ENCODE measurements at places on chromosomes 16 and 17.

DNA sequence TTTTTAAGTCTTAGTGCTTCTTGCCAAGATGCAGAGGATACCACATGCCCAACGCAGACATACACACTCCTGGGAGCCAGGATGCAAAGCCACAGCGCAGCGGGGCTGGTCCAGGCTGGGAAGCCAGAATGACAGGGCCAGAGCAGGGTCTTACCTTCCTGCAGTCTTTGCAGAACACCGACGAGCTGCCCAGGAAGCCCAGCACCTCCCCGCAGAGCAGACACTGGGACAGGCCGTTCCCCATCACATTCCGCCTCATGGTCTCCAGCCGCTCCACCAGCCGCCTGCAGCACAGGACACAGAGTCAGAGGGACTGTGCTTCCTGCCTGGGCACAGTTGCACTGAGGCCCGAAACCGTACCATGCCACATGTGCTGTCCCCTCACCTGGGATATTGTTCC is 33.3 kb downstream of the RPH3AL start:
- DNase-seq: no peak

DNA sequence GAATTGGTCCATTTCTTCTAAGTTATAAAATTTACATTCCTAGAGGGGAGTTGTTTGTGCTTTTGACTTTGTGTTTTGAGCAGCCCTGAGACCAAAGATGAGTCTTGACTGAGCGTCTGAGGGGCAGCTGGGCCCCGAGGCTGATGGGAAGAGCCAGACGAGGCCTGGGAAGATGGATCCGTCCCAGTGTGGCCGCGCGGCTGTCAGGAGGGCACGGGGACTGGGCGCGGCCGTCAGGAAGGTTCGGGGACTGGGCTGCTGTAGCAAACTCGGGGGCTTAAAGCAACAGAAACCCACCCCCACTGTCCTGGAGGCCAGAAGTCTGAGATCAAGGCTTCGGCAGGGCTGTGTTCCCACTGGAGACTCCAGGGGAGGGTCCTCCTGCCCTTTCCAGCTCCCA is 38.2 kb upstream of the GNG13 start:
- DNase-seq: no peak

GRCh38 chr17:56832446-56832845 is 1.3 kb downstream of the C17orf67 start:
- DNase-seq: no peak

DNA sequence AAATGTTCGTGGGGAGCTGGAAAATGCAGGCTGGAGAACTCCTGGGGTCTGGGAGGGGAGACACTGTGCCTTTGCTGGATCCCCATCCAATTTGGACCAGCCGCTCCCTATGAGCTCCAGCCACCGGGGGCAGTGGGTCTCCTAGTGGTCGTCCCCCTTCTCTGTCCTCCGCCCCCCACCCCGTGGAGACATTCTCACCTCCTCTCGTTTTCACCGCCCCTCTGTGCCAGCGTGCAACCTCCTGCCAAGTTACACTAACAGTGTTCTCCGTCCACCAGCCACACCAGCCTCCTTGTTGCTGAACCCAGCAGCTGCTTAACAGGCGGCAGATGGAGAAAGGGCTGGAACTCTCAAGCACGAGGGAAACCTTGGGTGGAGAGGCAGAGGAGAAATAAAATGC is 67.4 kb upstream of the SOX9 start:
- no peak for DNase-seq

DNA sequence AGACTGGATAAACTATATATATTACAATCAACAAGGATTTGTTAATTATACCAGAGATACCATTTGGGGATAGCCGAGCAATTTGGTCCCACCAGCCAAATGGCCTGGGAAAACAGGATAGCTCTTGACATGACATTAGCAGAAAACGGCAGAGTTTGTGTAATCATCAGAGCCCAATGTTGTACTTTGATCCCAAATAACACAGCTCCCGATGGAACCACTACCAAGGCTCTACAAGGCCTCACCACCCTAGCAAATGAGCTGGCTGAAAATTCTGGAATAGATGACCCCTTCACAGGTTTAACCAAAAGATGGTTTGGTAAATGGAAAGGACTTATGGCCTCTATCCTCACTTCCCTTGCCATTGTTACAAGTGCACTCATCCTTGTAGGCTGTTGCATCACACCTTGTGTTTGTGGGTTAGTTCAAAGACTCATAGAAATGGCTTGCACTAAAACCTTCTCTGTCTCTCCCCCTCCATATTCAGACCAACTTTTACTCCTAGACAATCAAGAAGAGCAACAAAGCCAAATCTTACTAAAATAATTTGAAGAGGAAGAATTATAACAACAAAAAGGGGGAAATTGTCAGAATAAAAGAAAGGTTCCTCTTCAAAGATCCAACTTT is 9.5 kb downstream of the TXNL4B start:
- DNase-seq: no peak

- DNase-seq: no peak
These were observed 20.5 kb downstream of the TMEM94 start for GRCh38 chr17:75476752-75477489.

- peak; percentile 70 for DNase-seq
These were observed 845 bp upstream of the ALDOA start for GRCh38 chr16:30064729-30065101.

GRCh38 chr17:74723891-74724290 is 11.2 kb upstream of the CD300LF start:
- DNase-seq: no peak

- DNase-seq: peak; percentile 92
These were observed 5.9 kb downstream of the DPEP2 start for GRCh38 chr16:67993207-67994039.

GRCh38 chr17:67585077-67585602 is 132.6 kb upstream of the NOL11 start:
- DNase-seq: no peak

DNA sequence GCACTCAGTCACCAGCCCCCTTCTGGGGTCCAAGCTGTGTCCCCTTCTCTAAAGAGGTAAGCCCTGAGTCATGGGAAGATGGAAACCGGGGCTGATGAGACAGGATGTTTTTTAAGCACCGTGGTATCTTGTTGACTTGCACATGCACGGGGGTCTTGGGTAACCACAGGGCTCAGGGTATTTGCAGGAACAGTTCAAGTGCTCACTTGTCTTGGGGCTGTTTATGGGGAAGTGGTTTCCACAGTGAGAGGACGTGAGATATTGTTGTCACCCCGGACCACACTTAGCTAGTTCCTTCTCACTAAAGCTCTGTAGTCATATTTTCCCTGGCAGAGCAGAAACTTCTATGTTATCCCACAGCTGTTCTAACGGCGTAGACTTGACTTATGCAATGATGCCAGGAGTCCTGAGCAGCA is 7.7 kb downstream of the CCL3L1 start:
- DNase-seq: no peak

- DNase-seq: no peak
These were observed 567 bp downstream of the TMEM97 start for GRCh38 chr17:28319598-28319935.

DNA sequence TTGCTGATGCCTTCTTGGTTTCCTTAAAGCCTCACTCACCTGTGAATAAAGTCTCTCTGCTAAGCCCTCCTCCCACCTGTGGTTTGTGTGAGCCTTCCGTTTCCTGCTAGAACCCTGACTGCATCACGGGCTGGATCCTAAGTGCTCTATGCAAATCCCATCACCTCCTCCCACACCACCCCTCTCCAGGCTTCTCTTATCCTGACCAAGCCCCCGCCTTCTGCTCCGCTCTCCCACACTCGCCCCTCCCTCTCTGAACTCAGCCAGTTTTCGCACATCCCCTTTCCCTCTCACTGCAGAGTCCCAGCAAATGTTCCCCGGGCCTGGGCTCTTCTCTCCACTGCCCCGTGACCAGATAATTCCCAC is 51.8 kb downstream of the PIMREG start:
- no peak for DNase-seq

GRCh38 chr16:77674888-77675287 is 47.4 kb upstream of the NUDT7 start:
- no peak for DNase-seq

DNA sequence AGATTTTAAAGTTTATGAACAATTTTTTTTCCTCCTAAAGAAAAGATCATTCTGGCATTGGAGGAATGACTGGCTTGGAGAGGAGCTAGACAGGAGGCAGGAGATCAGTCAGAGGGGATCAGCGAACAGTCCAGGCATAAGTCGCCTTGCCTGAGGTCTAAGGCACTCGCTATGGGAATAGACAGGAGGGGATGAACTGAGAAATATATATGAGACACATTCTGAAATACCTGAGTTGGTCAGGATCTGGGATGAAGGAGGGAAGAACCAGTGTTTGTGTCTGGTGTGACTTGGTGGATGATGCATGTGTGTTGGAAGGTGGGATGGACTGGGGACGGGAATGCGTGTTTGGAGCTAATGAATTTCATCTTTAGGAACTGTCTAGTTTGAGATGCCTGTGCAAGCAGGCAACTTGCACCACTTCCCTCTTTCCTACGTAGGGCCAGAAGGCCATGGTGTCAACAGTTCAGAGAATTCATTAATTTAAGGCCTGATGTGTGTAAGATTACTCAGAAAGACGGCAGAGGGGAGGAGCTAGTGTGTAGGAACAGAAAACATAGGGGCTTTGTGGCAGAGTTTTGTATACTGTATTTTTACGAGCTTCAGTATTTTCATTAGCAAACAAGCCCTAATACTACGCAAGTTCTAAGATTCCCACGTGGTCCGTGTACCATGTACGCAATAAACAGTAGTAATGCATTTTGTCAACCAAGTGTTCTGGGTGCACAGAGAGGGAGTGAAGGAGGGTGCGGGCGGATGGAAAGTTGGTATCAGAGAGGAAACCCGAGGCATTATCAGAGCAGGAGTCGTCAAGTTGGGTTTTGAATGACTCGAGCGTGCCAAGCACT is 825 bp downstream of the HEATR6 start:
- DNase-seq: no peak

GRCh38 chr17:60355663-60356594 is 36.0 kb downstream of the USP32 start:
- no peak for DNase-seq

DNA sequence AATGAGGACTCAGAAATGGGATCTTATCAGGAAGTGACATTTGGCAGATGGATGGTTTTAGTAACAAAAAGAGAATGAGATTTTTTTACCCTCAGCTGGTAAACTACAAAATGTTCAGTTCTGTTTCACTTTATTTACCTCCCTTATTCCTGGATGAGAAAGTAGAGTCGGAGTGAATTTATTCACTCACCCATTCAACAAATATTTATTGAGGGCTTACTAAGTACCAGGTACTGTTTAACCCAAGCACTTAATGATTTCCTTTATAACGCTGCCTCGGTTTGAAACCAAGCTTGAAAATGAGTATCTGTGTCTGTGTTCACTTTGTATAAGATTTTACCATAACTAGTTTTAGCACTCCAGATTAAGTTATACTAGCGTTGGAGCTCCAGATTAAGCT is 38.1 kb downstream of the CDRT15 start:
- no peak for DNase-seq

- no peak for DNase-seq
These were observed 84.9 kb downstream of the TMEM114 start for GRCh38 chr16:8505327-8505991.

DNA sequence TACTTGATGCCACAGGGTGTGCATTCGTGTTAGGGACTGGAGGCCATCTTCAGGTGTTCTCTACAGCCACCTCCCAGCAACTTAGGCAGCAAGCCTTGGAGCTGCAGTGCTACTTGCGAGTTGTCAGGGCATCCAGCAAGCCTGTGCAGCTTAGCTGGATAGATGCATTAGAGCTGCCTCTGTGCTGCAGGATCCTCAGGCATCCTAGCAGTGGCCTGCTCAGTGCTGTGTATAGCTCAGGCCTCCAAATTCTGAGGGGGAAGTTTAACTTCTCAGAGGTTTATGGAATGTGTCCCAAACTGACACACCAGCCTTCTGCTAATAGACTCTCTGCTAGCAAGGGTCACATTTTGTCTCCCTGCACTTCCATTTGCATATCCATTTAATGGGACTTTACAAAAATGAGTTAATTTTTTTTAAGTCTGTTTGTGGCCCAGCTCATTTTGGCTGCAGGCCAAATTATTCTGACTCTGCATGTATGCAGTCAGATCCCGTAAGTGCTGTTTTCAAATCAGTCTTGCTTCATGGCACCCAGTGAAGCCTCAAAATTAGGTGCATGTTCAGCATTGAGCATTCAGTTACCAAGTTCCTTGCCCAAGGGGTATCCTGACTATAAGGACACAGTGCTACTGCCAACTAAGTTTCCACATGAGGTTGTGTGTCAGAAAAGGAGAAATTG is 6.8 kb downstream of the GABARAPL2 start:
- DNase-seq: no peak

DNA sequence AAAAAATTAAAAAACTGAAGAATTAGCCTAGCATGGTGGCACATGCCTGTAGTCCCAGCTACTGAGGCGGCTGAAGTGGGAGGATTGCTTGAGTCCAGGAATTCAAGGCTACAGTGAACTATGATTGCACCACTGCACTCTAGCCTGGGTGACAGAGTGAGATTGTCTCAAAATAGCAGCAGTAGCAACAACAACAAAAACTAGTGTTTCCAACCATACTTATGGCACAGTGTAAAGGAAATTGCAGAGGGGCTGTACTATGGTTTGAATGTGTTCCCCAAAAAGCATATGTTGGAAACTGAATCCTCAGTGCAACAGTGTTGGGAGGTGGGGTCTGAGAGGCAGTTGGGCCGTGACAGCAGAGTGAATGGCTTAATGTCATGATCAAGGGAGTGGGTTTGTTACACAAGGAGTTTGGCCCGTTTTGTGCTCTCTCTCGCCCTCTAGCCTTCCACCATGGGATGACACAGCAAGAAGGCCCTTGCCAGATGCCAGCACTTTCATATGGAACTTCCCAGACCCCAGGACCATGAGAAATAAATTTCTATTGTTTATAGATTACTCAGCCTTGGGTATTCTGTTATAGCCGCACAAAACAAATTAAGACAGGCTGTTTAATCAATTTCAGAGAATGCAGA is 70.0 kb downstream of the PGS1 start:
- DNase-seq: no peak

DNA sequence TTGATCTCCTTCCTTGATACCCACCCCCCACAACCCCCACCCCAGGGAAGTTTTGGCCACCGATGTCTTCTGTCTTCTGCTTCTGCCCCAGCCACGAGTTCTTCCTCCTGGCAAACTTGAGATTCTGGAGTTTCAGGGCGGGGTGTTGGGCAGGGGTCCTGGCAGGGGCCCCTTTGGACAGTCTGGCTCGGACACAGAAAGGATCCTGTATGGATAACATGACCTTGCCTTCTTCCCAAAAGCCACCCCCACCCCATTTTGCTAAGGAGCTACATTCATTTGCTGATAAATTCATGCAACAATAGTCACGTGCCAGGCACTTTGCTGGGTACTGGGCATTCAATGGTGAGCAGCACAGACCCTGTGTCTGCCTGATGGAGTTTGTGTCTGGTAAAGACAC is 5.9 kb upstream of the COL1A1 start:
- DNase-seq: no peak

All from activated naive CD4-positive, alpha-beta T cell treated with anti-CD3 and anti-CD28 coated beads, Interleukin-2, amount 50 U/mL, for 72 hours (primary cell).